GM04503 (cell line): ENCODE measurements at places on chromosomes 16 and 17.

DNA sequence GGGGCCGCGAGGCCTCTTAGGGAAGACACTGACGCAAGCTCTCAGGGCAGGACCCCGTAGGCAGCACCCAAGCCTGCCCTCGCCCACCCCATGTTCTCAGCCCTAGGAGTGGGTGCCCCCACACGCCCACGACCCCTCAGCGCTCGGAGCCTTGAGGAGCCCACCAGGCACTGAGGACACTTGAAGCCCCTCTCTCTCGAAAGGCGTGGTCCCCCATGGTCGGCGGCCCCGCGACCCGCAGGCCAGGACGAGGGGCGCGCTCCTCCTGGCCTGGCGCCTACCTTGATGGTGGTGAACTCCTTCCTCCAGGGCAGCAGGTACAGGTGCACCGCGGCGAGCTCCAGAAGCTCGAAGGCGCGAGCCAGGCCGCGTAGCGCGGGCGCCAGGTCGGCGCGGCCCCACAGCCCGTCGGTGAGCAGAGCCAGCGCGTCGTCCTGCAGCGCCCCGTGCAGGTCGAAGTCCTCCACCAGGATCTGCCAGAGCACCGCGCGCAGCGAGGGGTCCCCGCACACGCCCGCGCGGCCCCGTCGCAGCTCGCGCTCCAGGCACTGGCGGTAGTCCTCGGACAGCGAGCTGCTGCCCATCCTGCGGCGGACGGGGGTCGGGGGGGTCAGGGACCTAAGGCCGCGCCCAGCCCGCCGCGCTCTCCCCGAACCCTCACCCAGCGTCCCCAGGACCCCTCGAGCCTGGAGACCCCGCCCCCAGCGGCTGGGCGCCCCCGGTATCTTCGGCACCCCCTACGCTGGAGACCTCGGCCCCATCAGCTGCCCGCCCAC, 668 bp downstream of the SPATA2L start:
- DNase-seq: no peak

DNA sequence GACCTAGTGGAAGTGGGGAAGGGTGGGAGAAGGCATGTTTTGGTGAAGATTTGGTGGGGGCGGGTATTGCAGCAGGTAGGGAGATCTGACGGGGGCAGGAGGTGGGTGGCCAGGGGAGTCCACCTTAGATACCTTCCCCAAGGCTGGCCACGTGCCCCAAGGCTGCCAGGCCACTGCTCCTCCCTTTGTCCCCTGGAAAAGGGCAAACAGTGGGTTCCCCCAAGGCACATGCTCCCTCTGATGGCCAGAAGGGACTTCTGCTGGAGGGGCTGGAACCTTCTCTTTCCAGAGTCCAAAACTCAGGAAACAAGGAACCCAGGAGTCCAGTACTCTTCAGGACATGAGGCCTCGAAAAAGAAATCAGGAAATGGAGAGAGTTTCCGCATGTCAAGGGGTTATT, 6.2 kb upstream of the PSMD3 start:
- DNase-seq: no peak

- DNase-seq: no peak
Measured at GRCh38 chr16:19005561-19006445, 22.1 kb downstream of the TMC7 start.

DNA sequence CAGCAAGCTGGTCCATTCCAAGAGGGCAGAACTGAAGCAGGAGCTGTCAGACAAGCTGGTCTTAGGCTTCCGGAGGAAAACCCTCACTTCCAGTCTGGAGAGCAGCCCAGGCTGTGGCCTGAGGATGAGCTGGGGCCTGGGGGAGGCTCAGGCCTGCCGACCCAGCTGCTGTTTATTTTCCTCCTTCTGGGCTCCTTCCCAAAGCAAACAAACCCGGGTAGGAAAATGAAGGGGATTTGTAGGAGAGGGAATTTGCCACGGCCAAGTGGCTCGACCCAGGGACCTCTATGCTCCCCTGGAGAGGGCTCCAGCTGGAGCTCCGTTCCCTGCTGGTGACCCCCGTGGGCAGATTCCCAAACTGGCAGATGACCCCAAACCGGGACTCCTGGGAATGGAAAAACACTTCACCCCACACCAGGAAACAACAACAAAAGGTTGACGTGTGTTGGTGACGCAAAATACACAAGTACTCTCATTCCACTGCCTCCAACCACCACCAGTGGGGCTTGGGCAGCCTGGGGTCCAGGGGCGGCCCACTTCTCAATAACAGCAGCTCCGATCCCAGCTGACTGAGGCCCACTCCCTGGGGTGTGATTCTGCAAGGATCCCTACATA, 8.8 kb downstream of the JUP start:
- DNase-seq: peak; percentile 55

DNA sequence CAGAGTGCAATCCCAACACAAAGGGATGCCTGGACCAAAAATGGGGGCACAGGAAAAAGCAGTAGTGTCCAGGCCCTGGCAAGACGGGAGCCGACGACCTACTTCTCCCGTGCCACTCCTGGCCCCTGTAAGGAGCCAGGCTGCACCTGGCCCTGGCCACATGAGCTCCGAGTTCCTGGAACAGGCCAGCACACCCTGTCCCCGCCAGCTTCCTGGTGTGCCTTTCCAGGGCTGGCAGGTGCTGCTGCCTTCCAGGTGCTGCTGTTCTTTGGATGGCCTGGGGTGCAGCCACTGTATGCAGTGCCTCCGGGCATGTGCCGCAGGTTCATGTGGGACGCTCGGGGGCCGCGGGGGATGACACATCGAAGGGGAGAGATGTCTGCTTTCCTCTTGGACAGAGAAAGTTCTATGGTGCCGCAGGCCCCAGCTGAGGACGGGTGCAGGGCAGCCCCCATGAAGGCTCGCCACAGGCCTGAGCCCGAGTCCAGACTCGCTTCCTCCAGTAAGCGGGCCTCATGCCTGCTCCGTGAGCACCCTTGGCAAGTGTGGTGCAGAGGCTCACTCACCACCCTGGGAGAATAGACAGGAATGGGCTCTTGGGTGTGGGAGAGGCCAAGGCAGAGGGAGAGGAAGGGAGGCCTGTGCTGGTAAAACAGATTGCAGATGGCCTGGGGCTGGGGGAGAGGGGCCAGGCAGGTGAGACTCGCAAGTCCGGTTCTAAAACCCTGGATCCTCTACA, 54.7 kb upstream of the FASN start:
- DNase-seq: no peak

DNA sequence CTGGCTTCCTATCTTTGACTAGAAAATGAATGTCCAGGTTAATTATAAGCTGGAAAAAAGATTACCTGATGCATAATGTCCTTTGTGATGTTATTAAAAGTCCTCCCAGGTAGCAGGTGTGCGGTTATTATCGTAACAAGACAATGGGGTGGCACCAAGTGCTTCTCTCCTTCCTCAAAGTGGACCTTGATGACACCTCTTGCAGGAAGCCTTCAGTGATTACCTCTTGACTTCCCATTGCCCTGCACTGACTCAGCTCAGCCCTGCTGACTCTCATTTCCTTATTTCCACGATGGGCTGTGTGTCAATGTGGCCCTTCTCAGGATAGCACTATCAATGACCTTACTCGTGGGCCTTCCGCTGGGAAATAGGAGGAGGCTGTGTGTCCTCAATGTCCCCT, 477.4 kb upstream of the CCL2 start:
- DNase-seq: no peak
